ENCODE measurements at places on chromosomes 7 and 10. TPM values are rescaled to one million over a fixed set of nuclear protein-coding genes. Genes with fewer than 3 reads are reported as not detected.

Gene SLC26A3
- total RNA-seq, result not detected

Gene FAM237B
- not detected for total RNA-seq

Gene GPR146
- total RNA-seq, result 7.8 TPM

Gene C10orf95
- not detected for total RNA-seq

Gene TMEM236
- total RNA-seq, result 0.80 TPM

Gene TMEM178B
- total RNA-seq, result not detected
